ENCODE measurements at places on chromosomes 11 and 22.

DNA sequence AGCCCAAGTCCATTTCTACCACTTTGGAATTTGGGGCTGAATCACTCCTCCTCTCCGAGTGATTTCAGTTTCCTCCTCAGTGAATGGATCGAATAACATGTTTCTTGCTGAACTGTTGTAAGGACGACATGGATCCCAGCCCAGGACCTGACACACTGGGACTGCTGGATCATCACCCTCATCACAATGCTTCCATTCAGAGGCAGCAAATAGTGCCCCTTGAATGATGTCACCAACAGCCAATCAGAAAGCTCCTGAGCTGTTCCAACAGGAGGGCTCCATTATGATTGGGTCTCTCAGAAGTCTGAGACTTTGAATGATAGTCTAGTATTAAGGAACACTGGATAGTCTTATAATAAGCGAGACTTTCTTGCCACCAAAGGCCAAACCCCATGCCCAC is 158.9 kb downstream of the MYO18B start:
- DNase-seq: no peak

- no peak for DNase-seq
Observed at GRCh38 chr11:91174193-91174592, 951.3 kb upstream of the CHORDC1 start.

GRCh38 chr11:79046366-79046765 is 394.5 kb downstream of the TENM4 start:
- no peak for DNase-seq

DNA sequence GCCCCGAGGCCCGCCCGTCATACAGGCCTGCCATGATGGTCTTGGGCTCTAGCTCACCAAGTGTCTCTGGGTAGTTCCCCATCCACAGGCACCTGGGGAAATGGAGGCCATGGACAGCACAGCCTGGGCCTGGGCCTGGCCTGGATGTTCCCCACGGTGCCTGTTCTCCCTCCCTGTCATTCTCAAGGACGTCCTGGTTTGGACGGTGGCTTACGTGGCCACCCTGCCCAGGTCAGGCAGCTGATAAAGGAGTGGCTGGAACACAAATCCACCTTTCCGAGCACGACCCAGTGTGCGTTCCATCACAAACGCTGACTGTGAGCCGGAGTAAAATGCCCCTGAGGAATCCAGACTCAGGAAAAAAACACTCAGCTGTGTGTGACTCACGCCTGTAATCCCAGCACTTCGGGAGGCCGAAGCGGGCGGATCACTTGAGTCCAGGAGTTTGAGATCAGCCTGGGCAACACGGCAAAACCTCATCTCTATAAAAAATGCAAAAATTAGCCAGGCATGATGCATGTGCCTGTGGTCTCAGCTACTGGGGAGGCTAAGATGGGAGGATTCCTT is 41.2 kb upstream of the TESMIN start:
- DNase-seq: no peak

GRCh38 chr11:43503417-43503816 is 144.7 kb downstream of the TTC17 start:
- DNase-seq: no peak

GRCh38 chr11:70871881-70872280 is 380.5 kb downstream of the SHANK2 start:
- no peak for DNase-seq

- no peak for DNase-seq
Observed at GRCh38 chr11:39724404-39724803, 1735.0 kb downstream of the LRRC4C start.

DNA sequence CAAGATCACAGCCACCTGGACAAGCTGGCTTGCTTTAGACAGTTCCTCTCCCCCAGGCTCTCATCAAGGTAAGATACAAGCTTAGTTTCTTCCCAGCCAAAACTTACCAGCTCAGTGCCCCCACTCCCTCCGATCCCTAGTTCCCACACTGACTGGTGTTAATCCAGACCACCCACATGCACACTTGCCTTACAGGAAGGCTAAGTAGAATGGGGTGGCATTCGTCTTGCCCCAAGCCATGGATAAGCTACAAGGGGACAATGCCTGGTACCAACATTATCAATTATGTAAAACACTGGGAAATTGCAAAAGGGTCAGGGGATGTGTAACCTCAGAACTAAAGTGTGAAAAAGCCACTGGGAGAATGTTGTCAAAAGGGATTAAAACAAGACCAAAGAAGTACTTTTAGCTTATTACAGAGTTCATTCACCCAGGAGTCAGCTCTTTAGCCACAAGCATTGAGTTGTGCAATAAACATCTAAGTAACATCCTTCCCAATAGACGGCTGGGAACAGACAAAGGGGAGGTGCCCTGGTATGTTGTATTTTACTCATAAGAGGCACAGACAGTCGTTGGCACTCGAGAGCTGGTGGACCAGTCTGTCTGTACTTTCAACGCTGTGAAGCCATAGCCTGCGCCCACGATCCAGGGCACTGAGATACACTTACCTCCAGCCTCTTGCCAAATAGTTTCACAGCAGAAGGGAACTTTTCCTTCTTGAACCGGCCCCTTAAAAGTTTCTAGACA is 1.1 kb downstream of the DHCR7 start:
- DNase-seq: no peak

DNA sequence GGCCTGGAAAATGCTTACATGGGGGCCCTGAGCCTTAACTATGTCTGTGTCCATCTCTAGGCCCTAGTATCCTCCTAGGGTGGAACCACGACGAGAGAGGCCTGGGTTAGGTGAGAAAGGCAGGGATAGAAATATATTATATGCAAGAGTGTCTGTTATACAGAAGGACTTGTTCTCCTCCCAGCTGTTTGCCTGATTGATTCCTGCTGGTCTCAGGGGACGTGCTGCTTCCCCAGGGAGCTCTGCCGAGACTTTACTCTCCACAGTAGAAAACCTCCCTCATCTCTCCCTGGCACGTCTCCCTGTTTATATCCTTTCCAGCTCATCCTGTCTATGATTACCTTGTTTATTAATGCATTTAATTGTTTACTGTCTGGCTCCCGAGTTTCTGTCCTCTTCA is 132.6 kb downstream of the MIAT start:
- no peak for DNase-seq

DNA sequence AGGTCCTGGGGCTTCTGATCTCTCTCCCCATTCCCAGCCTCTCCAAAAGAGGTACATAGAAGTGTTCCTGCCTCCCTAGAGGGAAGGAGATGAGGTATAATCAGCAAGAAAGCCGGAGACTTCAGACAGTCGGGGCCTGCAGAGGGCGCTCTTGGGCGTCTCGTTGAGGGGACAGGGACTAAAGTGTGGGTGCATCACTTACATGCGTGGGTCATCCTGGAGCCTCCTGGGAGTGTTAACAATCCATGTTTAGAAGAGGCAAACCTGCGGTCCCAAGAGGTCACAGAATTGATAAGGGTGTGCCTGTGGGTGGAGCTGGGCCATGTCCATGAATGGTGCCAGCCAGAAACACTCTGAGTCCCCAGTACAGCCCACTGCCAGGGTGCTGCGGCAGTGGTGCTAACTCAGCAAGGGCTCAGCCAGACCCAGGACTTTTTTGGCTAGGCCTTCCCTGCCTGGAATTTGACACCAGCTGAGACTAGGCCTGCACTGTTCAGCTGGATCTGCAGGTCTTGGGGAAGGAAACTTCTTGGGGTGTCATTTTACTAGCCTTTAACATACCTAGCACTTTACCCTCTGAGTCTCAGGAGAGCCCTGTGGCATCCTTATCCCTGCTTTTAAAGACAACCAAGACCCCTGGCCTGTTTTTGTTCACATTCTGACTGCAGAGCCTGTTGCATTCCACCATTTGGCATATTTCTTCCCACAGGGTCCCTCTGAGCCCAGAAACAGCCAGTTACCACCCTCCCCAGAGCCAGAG is 5.5 kb downstream of the YDJC start:
- DNase-seq: peak; percentile 68

DNA sequence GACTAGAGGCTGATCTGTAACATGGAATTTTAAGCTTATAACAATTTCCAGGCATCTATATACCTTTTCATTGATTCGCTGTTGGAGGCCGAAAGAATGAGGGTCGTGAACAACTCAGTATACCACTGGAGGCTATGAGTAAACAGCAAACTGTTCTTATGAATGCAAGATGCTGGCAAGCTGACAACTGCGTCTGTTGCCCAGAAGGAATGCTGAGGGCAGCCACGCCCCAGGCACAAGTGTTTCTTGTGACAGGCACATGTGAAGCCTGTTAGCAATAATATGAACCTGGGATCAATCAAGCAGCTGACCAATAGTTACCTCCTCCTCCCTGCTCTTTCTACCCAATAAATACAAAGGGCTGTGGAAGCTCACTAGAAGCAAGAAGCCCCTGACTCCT is 15.3 kb downstream of the RTCB start:
- DNase-seq: no peak

- DNase-seq: no peak
Observed at GRCh38 chr11:109241988-109242536, 179.9 kb upstream of the C11orf87 start.

- no peak for DNase-seq
Observed at GRCh38 chr11:46450846-46451477, 59.4 kb upstream of the CHRM4 start.

GRCh38 chr11:110366291-110366690 is 63.5 kb upstream of the FDX1 start:
- no peak for DNase-seq

GRCh38 chr22:24554313-24555164 is at the start of gene GUCD1:
Gene GUCD1 (minus strand): TSS chr22:24555138. CDS start chr22:24554991, 147 bp downstream.
- no peak for DNase-seq

DNA sequence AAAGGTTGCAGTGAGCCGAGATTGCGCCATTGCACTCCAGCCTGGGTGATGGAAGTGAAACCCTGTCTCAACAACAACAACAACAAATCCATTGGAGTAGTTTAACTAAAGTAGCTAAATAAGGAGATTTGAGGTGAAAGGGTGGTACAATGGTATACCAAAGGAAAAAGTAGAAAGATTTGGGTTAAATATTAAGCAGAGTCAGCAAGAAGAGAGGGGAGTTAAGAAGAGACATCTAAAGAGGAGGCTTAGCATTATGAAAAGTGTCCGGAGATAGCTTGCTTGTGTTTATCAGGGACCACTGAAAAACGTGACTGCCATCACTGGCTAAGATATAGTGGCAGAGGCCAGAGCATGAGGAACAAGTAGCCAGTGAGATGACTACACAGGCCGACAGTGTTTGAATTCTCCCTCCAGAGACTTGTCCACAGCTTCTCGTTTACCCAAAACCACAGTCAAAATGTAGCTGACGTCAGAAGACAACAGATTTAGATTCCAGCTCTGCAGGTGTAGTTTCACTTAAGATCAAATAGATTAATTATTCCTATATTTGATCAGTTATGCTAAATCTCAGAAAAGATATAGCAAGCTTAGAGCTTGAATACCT is 32.6 kb upstream of the GRK2 start:
- DNase-seq: no peak

Measured in glutamatergic neuron (in vitro differentiated cells).